Activated CD4-positive, alpha-beta T cell treated with anti-CD3 and anti-CD28 coated beads for 24 hours (primary cell): ENCODE measurements at places on chromosomes 13 and 19.
A peak's percentile ranks its signal among the peaks of the same experiment; 100 is the strongest.

- no peak for DNase-seq
These were observed 10.4 kb upstream of the AKAP8L start for GRCh38 chr19:15428956-15429824.

- DNase-seq: no peak
These were observed 5.7 kb upstream of the THSD1 start for GRCh38 chr13:52411629-52412028.

DNA sequence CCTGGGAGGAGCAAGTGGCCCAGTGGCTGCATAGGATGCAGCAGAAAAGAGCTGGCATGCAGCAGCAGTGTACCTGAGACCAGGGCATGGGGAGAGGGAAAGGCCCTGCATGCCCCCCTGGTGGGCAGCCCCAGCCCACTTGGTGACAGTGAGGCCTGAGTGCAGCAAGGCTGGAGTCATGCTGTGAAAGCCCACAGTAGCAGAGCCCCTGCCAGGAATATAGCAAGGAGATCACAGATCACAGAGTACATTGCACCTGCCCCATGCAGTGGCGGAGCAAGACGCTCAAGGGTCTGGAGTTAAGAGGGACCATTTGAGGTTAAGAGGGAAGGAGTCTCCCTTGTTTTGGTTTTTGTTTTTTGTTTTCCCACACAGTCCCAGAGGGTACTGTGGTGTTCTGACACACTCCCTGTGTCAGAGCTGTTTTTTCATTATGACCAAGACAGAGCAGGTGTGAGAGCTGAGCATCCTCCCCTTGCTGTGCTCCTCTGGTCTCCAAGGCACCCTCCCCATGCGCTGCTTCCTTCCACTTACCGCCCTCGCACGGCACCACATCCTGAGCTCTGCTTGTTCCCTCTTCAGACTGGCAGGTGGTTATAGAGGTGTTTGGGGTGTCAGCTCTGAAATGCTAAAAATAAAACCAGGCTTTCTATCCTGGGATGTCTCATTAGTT is 85.0 kb upstream of the UBL3 start:
- DNase-seq: peak; percentile 53

DNA sequence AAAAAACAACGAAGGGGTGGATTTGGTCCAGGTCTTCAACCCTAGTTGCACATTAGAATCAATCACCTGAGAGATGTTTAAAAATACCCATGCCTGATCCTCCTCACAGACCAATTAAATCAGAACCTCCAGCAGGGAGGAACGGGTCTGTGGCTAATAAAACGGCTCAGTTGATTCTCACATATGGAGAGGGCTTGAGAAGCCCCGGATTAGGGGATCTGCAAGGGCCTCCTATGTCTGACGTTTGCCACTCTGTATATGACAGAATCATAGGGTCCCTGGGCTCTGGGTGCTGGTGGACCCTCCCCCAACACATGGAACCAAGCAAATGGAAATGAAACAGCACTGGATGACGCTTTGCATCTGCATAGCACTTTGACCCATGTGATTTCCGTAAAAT is 36.7 kb upstream of the C13orf42 start:
- no peak for DNase-seq

DNA sequence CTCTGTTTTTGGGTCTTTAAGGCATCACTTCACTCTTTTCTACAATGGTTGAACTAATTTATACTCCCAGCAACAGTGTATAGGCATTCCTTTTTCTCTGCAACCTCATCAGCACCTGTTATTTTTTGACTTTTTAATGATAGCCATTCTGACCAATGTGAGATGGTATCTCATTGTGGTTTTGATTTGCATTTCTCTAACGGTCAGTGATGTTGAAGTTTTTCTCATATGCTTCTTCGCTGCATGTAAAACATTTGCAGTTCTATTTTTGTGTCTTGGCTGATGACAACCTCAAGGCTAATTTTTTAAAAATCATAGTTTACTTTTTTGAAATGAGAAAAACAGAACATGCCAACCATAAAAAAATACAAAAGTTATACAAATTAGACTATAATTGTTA is 258.2 kb upstream of the EDNRB start:
- no peak for DNase-seq

- DNase-seq: no peak
These were observed 10.2 kb downstream of the SIGLEC8 start for GRCh38 chr19:51448011-51448410.

- no peak for DNase-seq
These were observed 371.8 kb downstream of the SLITRK6 start for GRCh38 chr13:85427416-85427815.

GRCh38 chr13:102395939-102396338 is 5.9 kb downstream of the FGF14 start:
- DNase-seq: no peak

DNA sequence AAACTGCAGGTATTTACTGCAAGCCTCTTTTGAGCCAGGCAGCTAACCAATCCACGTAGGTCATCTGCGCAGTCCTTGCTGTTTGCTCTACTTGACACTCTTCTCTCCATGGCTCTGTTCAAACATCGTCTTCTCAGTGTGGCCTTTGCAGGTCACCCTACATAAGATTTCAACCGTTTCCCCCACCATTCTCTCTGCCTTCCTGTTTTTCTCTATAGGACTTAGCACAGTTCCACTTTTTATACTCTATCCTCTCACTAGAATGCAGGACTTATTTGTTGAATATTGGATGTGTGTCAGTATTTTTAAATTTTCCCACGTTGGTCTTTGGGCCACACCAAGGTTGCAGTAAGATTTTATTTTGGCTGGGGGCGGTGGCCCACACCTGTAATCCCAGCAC is 1.7 kb upstream of the FBXW9 start:
- no peak for DNase-seq

DNA sequence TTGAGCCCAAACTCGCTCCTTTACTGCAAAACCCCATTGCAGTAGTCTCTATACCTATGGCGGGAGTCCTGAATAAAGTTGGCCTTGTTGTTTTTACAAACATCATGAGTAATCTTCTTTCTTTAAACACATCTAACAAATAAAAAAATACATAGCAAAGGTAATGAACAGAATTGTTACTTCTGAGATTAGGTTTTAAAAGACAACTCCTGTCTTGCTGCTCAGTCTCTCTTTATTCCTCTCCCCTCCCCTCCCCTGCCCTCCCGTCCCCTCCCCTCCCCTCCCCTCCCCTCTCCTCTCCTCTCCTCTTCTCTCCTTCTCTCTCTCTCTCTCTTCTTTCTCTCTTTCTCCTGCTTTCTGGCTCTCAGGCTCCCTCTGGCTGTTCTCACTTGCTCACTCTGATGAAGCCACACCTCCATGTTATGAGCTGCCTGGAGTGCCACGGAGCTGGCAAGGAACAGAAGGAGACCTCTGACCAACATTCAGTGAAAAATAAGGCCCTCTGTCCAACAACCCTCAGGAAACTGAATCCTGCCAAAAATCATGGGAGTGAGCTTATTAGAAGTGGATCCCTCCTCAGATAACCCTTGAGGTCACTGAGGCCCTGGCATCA is 300.7 kb upstream of the MIR17HG start:
- no peak for DNase-seq

DNA sequence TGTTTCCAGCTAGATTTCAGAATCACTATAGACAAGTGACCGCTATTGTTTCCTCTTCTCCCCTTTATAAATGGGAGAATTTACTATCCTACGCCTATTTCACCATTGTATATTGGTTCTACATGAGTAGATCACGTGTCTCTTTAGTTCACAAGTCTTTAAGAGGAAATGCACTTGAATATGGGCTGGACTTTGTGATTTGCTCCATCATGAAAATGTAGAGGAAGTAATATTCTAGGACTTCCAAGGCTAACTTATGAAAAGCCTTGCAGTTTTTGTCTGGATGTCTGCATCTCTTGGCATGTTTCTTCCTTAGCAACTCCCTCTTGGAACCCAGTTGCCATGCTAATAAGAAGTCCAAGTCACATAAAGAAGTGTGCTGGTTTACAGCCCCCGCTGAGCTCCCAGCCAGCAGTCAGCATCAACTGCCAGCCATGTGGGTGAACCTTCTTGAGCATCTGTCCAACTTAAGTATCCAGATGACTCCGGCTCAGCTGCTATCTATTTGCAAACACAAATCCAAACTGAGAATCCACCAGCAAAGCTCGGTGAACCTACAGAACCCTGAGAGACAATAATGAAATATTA is 4.8 kb upstream of the FBXL3 start:
- DNase-seq: no peak

DNA sequence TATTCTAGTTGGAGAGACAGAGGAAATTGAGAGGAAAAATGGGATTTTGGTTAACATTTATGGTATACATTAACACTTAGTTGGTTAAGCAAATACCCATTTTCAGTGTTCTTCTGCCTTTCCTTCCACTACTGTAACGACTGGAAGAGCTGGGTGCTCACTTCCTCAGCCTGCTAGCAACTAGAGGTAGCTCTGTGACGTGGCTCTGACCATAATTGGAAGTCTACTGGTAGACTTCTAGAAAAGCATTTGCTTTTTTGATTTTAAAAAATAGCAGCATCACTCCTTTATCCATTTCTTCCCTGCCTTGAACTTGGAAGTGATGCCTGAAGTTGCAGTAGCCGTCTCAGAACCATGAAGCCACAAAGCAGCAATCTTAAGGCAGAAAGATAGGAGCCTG is 15.9 kb downstream of the NHLRC3 start:
- DNase-seq: no peak

DNA sequence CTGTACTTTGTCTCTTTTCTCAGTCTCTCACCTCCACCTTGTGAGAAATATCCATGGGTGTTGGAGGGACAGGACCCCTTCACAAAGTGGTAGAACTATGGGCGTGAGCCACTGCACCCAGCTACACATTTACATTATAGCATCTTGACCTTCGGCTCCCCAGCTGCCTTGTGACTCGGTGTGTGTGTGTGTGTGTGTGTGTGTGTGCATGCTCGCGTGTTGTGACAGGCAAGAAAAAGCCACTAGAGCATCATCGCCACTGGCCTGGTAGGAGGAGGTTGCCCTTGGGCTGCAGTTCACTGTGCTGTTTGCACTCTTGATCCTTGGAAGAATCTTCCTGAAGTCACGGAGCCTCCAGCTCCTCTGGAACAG is 13.7 kb upstream of the ZNF888 start:
- no peak for DNase-seq

DNA sequence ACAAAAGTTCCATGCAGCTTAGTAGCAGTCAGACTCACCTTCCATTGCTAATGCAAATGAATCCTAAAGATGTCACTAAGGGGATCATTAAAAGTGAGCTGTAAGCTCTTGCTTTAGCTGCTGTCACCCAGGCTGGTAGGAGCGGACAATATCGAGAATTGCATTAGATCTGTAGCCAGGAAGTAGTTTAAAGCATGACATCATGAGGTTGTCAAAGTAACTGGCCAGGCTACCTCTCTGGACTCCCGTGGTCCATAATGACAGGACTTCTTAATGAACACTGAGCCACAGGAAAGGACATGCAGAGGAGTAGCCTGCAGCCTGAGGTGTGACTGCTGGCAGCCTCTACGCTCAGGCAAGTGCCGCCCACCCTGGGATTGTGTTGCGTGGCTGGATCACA is 522.3 kb upstream of the NBEA start:
- DNase-seq: no peak

- no peak for DNase-seq
These were observed 20.5 kb downstream of the DZIP1 start for GRCh38 chr13:95624020-95624419.

- no peak for DNase-seq
These were observed 34.5 kb downstream of the MYO9B start for GRCh38 chr19:17109962-17110598.

DNA sequence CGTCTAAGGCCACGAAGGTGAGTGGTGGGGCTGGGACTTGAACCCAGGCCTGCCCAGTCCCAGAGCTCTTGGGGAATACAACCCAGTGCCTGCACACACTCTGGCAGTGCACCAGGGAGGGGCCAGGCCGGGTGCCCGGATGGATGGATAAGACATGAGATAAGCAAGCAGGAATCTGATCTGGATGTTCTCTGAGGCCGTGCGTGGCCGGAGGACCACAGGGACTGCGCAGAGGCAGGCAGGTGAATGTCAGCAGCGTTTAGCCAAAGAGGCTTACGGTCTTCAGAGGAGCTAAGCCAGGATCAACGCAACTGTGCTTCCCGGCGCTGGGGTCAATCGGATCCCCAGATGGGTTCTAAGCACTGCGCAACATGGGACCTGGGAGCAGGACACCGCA is 1.5 kb downstream of the ZNF787 start:
- no peak for DNase-seq

GRCh38 chr19:10139952-10140351 is 20.3 kb upstream of the EIF3G start:
- DNase-seq: no peak

DNA sequence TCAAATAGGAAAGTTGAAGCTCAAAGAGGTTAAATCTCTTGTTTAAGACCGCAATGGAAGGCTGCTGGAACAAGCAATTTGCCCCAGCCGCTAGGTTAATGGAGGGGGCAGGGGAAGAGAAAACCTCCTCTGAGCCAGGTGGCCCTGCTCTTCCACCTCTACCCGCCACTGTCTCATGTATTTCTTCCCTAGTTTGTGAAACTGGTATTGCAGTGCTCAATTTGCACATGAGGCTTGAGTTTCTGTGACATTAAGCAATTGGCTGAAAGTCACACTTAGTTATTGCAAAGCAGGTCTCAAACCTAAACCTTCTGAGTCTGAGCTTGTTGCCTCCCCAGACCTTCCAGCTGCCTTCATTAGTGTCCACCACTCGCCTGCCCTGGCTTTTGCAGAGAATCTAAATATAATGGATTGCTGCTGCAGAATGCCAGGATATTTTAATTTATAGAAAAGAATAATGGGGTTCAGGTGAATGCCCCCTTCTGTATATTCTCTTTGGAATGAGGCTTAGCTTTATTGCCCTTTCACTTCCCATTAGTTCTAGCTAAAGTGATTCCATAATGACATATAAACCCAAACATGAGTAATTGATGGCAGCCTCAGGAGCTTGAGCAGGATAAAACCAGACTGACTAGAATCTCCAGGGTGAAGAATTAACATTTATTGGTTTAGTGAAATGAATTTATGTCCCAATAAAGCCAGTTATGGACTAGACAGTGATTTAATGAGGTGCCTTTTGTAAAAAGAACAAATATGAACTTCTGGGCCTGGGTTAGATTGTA is 27.0 kb upstream of the OLFM4 start:
- no peak for DNase-seq

DNA sequence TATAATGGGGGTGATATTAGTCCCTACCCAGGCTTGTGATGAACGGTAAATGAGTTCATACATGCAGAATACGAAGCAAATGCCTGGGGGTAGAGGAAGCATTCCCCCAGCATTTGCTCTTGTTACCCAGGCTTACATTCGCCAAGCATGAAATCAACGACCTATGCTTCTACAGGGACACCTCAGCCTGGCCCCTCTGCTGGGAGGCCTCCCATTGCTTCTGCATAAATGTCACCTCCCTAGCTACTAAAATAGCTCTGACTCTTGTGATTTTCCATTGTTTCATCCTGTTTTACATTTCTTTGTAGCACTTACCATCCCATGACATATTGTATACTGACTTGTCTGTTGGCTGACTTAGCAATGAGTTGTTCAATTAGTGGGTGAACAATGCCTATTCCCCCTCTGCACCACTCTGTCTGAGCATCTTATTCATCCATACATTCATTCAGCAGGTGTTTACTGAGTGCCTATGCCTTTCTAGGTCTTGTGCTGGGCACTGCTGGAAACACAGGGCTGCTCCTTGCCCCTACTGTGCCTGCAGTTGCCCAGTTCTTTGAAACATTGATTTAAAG is 47.0 kb downstream of the SPTBN4 start:
- DNase-seq: no peak
